Right kidney (tissue), 9 donors: ENCODE measurements at places on chromosomes 7 and 10.

- DNase-seq = peak; percentile 18
These were observed 49.0 kb upstream of the CALD1 start for GRCh38 chr7:134730411-134730829.

- DNase-seq = no peak
These were observed 7.3 kb upstream of the ZNF22 start for GRCh38 chr10:44993226-44993921.

DNA sequence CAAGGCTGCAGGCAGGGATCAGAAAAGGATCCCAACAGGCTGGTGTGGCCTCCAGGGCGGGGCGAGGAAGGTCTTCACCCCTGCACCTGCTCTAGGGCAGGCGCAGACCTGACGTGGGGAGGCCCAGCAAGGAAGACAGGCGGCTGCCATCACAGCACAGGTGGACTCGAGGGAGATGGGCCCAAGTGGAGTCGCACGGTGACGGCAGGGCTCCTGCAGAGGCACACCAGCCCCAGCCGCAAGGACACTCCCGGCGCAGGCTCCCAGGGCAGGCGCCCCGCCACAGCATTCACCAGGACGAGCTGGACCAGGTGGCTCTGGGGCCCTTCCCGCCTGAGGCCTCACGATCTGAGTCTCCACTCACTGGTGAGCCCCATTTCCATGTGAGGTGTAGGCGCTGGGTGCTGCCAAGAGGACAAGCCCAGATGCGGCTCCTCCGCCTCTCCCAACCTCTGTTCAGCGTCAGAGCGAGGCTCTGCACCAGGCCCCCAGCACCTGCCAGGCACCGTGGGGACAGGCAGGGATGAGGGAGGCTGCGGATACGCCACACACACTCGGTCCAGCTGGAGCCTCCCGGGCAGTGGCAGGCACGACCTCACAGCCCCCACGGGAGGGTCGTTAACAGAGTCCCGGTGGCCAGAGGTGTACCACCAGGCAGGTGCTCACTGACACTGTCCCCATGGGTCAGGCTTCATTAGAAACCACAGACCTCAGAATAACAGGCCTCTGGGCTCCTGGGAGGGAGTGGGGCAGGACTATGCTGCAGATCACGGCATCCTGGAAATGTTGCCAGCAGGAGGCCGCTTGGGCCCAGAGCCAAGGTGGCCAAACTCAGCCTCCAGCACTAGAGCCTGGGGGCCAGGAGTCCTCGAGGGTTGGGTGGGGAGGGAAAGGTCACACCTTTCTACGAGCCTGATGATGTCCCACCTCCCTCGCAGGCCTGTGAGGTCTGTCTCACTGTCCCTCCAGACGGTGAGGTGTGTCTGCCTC lies 111.6 kb downstream of the MAD1L1 start:
- no peak for DNase-seq

GRCh38 chr10:126233182-126234148 lies 154.8 kb downstream of the ADAM12 start:
- DNase-seq = no peak

GRCh38 chr7:137563981-137564380 lies 220.4 kb upstream of the PTN start:
- DNase-seq = no peak

GRCh38 chr7:75055155-75055554 lies 18.4 kb downstream of the RCC1L start:
- DNase-seq = no peak

- DNase-seq = no peak
These were observed 287.8 kb downstream of the ZEB1 start for GRCh38 chr10:31606841-31607240.

DNA sequence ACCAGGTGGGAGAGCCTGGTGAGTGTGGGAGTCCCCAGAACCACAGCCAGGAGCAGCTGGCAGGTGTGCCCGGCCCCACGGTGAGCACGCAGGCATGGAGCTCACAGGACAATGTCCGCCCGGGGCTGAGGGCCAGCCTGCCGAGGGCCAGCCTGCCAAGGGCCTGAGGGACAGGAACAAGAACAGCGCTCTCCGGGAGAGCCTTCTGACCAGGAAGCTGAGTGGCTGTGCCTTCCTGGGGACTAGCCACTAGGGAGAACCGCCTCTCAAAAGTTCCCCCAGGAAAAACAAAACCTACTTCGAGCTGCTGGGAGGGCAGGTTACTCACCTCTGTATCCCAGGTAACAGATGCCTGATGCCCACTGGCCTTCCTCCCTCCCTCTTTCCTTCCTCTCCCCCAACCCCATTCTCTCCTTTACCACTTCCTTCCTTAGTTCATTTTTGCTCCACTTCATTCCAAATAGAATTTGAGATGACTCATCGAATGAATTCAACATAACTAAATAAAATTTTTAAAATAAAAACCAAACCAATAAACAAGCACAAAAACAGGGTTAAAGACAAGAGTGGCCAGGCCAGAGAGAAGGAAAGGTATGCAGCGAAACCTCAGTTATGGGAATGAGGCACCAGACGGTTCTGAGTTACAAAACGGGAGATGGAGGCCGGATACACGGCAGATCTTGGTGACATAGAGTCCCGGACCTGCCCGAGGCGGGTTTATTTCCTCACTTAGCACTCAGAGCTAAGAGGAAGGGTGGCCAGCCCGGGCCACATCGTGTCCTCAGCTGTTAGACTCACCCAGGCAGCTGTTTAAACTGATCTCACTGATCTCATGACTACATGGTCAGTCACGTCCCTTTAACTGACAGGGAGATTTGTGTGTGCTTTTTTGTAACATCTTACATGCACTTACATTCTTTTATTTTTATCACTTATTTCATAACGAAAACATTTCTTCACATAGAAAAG lies 128.5 kb downstream of the TNS3 start:
- no peak for DNase-seq

DNA sequence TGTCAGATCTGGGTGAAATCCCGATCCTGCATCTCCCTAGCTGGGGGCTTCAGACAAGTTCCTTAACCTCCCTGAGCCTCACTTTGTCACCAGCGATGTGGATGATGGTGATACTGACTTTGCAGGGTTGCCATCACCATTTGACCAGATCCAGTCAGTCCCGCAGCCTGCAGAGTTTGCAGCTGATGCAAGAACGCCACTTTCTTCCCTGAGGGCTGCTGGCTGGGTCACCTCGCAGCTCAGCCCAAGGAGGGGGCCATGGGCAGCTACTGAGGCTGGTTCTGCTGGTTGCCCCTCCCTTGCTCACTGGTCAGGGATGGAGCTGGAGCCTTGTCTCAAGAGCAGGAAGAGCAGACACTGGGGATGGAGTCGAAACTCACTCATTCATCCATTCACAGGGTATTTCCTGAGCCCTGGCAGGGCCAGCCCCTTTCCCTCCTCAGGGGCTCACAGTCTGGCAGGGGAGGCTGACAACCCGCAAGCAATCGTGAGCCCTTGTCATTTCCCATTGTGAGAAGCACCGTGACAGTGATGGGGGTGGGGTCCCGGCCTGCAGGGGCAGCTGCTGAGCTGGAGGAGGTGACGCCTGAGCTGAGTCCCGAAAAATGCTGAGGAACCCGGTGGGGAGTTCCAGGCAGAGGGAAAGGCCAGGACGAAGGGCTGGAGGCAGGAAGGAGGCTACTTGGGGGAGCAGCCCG lies 111.1 kb upstream of the TCF7L2 start:
- no peak for DNase-seq

- DNase-seq = no peak
These were observed 8.1 kb downstream of the ABHD11 start for GRCh38 chr7:73730485-73730884.

DNA sequence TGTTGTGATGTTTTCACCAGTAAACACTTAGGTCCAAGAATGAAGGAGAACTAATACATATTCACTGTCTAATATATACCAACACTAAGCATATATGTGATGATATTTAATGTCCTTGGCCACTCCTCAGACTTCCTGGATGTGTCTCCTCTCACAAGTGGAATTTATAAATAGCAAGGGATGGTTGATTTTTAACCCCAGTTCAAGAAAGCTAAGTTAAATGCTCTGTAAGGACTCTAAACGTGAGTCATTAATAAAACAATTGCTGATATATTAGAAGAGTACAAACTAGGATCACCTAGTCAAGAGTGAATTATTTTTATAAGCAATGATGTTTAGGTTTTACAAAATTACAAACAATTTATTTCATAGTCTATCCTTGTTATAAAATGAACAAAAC lies 355.9 kb upstream of the TMEM229A start:
- no peak for DNase-seq

- no peak for DNase-seq
These were observed 151.4 kb upstream of the MAGI2 start for GRCh38 chr7:79604841-79605240.

DNA sequence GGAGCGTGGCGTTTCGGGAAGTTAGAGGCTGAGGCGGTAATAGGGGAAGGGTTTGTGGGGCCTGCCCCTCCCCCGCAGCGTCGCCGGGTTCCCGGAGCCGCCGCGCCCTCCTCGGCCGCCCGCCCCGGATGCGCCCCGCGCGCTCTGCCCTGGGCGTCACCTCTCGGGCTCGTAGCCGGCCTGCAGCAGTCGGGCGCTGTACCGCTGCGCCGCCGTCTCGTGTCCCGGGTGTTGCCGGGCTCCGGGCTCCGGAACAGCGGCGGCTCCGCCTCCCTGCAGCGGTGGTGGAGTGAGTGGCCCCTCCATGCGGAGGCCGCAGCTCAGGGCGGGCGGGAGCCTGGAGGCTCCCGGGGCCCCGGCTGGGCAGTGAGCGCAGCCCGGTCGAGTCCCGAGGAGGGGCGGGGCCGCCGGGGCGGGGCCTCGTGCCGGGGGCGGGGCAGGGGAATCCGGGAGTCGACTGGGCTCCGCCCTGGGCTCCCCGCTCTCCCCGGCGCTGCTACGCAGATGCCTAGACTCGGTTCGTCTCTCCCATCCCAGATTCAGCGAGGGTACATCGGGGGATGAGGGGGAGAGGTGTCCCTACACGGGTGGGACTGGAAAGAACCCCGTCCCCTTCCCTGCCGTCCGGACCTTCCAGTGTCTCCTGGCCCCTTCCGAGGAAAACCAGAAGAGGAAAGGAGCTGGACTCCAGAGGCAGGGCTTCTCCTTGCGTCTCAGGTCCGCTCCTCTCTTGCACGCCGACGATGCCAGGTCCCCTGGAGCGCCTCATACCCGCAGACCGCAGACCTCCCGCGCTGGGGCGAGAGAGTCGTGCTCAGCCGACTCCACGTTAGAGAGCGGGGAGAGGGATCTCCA lies at the start of gene IMPDH1:
TSS of gene IMPDH1 (minus strand) at position 387 of the 855 bp plus-strand sequence. CDS start at position 306, 81 bp downstream.
- peak; percentile 91 for DNase-seq

DNA sequence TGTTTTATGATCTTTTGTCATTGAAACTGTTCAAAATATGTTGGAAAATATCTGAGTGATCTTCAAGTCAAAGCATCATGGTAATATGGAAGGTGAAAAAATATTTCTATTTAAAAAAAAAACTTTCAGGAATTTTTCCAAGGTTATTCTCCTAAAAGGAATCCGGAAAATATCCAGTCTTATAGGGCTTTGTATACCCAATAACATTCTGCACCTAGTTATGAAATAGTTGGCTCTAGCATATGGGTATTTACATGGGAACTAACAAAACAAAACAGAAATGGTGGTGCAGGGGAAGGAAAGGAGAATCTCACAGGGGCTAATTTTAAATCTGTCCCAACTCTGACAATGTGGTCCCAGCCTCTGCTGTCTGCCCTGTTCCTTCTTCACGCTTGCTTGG lies 167.1 kb upstream of the RHEB start:
- no peak for DNase-seq

DNA sequence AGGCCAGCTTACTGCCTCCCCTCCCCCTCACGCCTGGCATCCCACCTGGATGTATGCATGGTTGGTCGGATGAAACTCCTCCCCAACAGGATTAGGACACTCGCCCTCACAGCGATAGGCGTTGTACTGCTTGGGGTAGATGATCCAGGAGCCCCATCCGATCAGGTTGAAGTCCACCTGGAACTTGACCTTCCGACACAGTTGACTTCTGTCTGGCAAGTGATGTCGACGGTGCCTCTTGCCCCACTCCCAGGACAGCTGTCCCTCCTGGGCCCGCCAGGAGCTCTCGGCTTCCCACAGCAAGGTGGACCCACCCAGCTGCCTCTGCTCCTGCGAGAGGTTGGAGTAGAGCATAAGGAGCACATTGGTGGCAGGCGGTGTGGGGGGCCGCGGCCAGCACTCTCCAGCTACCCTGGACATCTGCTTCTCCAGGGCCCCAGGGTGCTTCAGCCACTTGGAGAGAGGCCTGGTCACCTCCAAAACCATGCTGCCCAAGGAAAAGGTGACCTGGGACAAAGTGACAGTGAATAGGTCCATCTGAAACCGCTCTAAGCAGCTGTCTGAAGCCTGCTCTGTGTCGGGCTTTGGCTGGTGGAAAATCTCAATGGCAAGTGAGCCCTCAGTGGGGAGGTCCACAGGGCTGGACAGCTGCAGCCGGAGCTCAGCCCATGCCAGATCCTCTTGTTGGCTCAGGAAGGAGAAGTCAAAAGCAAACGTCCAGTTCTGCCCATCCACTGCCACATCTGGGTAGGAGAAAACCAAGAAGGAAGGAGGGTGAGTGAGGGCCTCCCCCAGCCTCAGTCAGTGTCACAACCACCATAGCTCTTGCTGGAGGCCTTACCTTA lies 6.0 kb downstream of the NODAL start:
- no peak for DNase-seq
